ENCODE measurements at places on chromosomes 3 and 15. TPM values are rescaled to one million over a fixed set of nuclear protein-coding genes. Genes with fewer than 3 reads are reported as not detected.

LRRC28 gene
- 35.8 TPM for total RNA-seq

KIF23 gene
- total RNA-seq: 13.5 TPM

GRCh38 chr15:94164202-94164807 lies 67.1 kb upstream of the MCTP2 start:
- H3K27me3 ChIP-seq: peaks cover 5% of the 10 kb centered on the region
- no peak overlapping the region for H3K27ac ChIP-seq
- H3K4me1 ChIP-seq: no peaks in the 10 kb centered on the region
- no peaks in the 10 kb centered on the region for H3K36me3 ChIP-seq
- no peak for DNase-seq

EFHB gene
- 1.0 TPM for total RNA-seq
